ENCODE measurements at places on chromosomes 5 and 9. TPM values are rescaled to one million over a fixed set of nuclear protein-coding genes. Genes with fewer than 3 reads are reported as not detected.

FOXD4L6 gene
- total RNA-seq: not detected

DNAI1 gene
- total RNA-seq: not detected

FREM1 gene
- 2.7 TPM for total RNA-seq

PCDHA5 gene
- total RNA-seq: not detected

All from left ventricle myocardium superior (tissue), 1 donor.